ENCODE measurements at places on chromosomes 1 and 21.

DNA sequence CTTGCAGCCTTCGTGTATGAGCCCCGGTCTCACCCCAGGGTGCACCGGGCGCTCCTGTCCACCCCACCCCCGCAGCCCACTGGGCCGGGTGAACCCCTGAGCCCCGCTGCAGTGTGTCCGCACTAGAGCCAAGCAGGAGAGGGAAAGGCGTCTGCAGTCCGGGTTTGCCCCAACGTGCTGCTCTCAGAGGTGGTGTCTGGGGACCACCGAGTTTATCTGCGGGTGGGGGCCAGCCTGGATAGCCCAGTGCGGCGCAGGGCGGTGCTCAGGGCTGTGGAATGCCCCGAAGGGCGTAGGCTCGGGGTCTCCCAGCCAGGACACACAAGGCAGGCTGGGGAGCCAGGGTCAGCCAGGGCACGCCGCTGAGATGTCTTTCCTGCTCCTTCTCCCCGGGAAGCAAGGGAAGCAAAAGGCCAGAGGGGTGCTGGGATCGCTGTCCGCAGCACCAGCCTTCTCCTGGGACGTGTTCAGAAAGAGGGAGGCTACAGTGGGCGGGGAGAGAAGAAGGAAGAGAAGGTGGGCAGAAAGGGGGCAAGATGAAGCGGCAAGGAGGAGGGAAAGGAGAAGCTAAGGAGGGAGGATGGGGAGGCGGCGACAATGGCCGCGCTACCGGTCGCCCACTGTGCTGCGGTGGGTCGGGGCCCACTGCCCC is 56.6 kb downstream of the MAB21L3 start:
- no peak overlapping the region for H3K27ac ChIP-seq
- H3K4me1 ChIP-seq: peaks cover 6% of the 10 kb centered on the region
- DNase-seq: no peak
- H3K27me3 ChIP-seq: no peaks in the 10 kb centered on the region

DNA sequence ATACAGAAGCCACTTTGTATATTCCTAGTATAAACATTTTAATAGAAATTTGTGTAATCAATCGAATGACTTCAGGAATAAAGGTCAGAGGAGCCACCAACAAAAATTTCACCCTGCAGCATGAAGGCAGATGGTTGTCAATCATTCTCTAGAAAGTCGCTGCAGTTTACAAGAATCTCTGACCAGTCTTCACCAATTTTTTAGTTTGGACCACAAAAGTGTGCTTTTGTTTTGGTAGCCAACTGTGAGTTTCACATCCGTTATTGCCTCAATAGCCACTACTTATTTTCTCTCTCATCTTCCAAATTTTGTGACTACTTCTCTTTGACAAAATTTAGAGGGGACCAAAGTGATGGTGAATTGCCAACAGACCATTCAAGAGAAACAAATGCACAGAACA is 1155.6 kb downstream of the AMY1C start:
- H3K27me3 ChIP-seq: no peaks in the 10 kb centered on the region
- DNase-seq: no peak
- H3K36me3 ChIP-seq: no peaks in the 10 kb centered on the region
- H3K27ac ChIP-seq: no peak overlapping the region
- H3K4me3 ChIP-seq: no peak overlapping the region
- no peaks in the 10 kb centered on the region for H3K4me1 ChIP-seq

GRCh38 chr1:103341377-103341880 is 184.1 kb upstream of the RNPC3 start:
- no peak overlapping the region for H3K4me3 ChIP-seq
- no peak overlapping the region for H3K27ac ChIP-seq
- no peaks in the 10 kb centered on the region for H3K27me3 ChIP-seq
- DNase-seq: no peak
- H3K4me1 ChIP-seq: no peaks in the 10 kb centered on the region
- no peaks in the 10 kb centered on the region for H3K36me3 ChIP-seq

GRCh38 chr1:228794173-228794572 is 58.9 kb downstream of the RHOU start:
- no peak overlapping the region for H3K4me3 ChIP-seq
- no peak overlapping the region for H3K27ac ChIP-seq
- H3K4me1 ChIP-seq: no peaks in the 10 kb centered on the region
- H3K27me3 ChIP-seq: no peaks in the 10 kb centered on the region
- no peaks in the 10 kb centered on the region for H3K36me3 ChIP-seq

GRCh38 chr21:34078915-34079314 is 5.5 kb downstream of the MRPS6 start:
- no peak overlapping the region for H3K4me3 ChIP-seq
- H3K36me3 ChIP-seq: no peaks in the 10 kb centered on the region
- peaks cover 7% of the 10 kb centered on the region for H3K4me1 ChIP-seq

- DNase-seq: no peak
- H3K4me3 ChIP-seq: no peak overlapping the region
- no peaks in the 10 kb centered on the region for H3K36me3 ChIP-seq
- no peak overlapping the region for H3K27ac ChIP-seq
Observed at GRCh38 chr21:25369524-25370300, 237.6 kb downstream of the MRPL39 start.

GRCh38 chr1:10617931-10618885 is 143.5 kb downstream of the PEX14 start:
- H3K36me3 ChIP-seq: no peaks in the 10 kb centered on the region
- H3K27me3 ChIP-seq: no peaks in the 10 kb centered on the region
- H3K27ac ChIP-seq: no peak overlapping the region
- no peaks in the 10 kb centered on the region for H3K4me1 ChIP-seq

GRCh38 chr1:9404117-9404914 is 111.6 kb downstream of the SPSB1 start:
- H3K27ac ChIP-seq: no peak overlapping the region
- peaks cover 15% of the 10 kb centered on the region for H3K4me1 ChIP-seq

DNA sequence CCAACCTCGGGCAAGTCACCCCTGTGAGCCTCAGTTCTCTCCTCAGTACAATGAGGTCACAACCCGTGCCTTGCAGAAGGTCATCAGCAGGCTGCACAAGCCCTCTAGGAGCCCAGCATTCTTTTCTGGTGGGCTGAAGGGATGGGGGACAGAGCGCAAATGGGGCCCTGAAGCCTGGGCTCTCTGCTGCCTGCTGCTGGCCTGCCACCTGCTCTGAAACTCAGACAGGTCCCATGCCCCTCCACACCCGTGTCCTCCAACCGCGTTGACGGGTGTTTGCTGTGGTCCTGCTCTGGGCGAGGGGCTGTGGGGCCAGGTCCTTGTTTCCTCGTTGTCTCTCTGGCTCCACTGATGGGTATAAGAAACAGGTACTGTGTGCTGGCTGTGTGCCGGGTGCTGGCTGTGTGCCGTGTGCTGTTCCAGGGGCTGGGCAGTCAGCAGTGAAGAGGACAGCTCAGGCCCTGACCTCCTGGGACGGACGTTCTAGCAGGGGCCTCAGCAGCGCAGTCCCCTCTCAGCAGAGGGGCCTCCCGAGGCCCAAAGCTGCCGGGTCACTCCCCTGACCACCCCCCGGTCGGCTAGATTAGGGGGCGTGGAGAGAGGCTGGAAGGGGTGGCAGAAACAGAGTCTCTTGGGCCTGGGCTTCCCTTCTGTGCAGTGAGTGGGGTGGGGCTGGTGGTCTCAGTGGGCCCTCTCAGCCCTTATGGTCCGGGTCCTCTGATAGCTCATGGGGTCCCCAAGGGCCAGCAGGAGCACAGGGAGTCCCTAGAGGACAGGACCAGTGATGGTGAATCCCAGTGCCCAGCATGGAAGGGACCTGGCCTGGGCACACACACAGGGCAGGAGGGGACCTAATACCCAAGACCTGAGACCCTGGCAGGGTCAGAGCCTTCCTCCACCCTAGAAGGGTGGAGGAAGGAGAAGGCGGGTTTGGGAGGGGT is 42.1 kb downstream of the DMRTB1 start:
- H3K36me3 ChIP-seq: no peaks in the 10 kb centered on the region
- H3K27ac ChIP-seq: no peak overlapping the region
- no peak for DNase-seq
- H3K4me3 ChIP-seq: no peak overlapping the region
- peaks cover 6% of the 10 kb centered on the region for H3K4me1 ChIP-seq
- H3K27me3 ChIP-seq: no peaks in the 10 kb centered on the region

GRCh38 chr21:34336245-34336644 is 27.6 kb upstream of the KCNE2 start:
- no peak overlapping the region for H3K27ac ChIP-seq
- H3K4me3 ChIP-seq: no peak overlapping the region
- DNase-seq: no peak
- no peaks in the 10 kb centered on the region for H3K36me3 ChIP-seq
- H3K4me1 ChIP-seq: no peaks in the 10 kb centered on the region

- no peak overlapping the region for H3K27ac ChIP-seq
- H3K27me3 ChIP-seq: no peaks in the 10 kb centered on the region
- no peaks in the 10 kb centered on the region for H3K4me1 ChIP-seq
- no peaks in the 10 kb centered on the region for H3K36me3 ChIP-seq
Observed at GRCh38 chr21:44890338-44890931, 16.9 kb upstream of the PTTG1IP start.

- H3K36me3 ChIP-seq: peaks cover 3% of the 10 kb centered on the region
- DNase-seq: no peak
- H3K27me3 ChIP-seq: no peaks in the 10 kb centered on the region
- peaks cover 37% of the 10 kb centered on the region for H3K4me1 ChIP-seq
Observed at GRCh38 chr1:2229037-2229864, 1.1 kb downstream of the SKI start.

- H3K27ac ChIP-seq: no peak overlapping the region
- no peaks in the 10 kb centered on the region for H3K27me3 ChIP-seq
- no peak for DNase-seq
- peaks cover 6% of the 10 kb centered on the region for H3K4me1 ChIP-seq
- no peak overlapping the region for H3K4me3 ChIP-seq
Observed at GRCh38 chr1:18999359-18999758, 42.9 kb upstream of the IFFO2 start.

DNA sequence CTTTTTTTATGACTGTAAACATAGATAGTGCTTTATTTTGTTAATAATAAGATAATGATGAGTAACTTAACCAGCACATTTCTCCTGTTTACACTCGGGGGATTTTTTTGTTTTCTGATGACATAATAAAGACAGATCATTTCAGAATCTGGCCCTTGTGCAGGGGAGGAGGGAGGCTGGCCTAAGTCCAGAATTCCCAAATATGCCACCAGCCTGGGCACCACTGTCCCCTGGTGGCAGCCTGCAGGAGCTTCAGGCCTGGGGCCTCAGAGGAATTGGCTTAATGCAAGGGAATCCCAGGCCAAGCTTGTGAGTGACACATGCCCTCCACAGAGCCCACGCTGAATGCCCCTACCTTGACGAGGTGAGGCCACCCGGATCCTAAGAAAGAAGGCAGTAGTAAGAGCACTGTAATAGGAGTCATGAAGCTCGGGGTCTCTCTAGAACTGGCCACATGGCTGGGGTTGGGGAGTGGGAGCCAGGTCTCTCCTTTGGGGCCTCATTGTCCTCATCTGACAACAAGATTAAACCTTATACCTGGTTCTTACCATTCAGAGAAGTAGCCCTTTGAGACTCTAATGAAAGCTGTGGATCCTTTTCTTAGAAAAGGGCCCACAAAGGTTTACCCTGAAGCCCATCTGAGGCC is 24.1 kb downstream of the ETNK2 start:
- H3K4me1 ChIP-seq: peaks cover 21% of the 10 kb centered on the region
- no peaks in the 10 kb centered on the region for H3K27me3 ChIP-seq
- H3K27ac ChIP-seq: no peak overlapping the region
- H3K4me3 ChIP-seq: no peak overlapping the region

- peak overlapping the region; percentile 65 for H3K4me3 ChIP-seq
- no peak for DNase-seq
- peaks cover 5% of the 10 kb centered on the region for H3K4me1 ChIP-seq
- H3K27ac ChIP-seq: no peak overlapping the region
Observed at GRCh38 chr1:6783221-6783620, 2.0 kb upstream of the CAMTA1 start.

DNA sequence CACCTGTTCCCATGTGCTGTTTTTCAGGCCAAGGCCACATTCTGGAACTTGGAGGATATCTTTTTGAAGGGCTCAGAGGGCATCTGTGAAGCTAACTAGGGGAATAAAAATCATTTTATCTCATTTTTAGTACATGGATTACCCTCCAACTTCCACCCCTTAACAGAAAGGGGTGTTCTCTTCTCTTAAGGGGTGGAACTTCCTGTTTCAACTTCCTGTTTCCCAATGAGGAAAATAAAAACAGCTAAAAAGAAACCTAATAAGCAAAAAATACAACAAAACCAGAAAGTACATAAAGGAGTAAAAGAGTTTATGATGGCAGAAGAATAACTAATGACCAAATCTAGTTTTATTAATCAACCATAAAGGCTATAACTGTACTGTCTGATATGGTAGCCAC is 24.8 kb upstream of the SLC22A15 start:
- peaks cover 11% of the 10 kb centered on the region for H3K4me1 ChIP-seq
- no peak overlapping the region for H3K27ac ChIP-seq
- H3K27me3 ChIP-seq: no peaks in the 10 kb centered on the region
- no peaks in the 10 kb centered on the region for H3K36me3 ChIP-seq

GRCh38 chr1:242787968-242788367 is 263.5 kb upstream of the PLD5 start:
- H3K27me3 ChIP-seq: peaks cover 7% of the 10 kb centered on the region
- H3K4me3 ChIP-seq: no peak overlapping the region

DNA sequence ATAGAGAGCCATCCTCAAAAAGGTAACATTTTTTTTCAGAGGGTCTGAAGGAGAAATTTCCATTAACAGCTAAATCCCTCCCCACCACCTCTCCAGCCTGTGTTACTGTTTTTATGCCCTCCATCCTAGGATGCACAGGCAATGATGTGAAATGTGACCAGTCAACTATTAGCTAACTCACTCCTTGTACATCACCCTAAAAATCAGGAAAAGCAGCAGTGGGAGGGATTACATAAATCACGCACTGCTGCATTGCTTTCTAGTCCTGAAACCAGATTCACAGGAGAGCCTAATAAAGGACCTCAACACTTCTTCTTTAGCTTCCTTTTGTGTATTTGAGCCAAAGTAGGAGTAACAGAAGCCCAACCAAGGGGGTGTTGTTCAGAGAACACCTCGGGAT is 66.3 kb downstream of the LMO4 start:
- peaks cover 8% of the 10 kb centered on the region for H3K4me1 ChIP-seq
- H3K27ac ChIP-seq: no peak overlapping the region
- no peaks in the 10 kb centered on the region for H3K27me3 ChIP-seq
- H3K4me3 ChIP-seq: no peak overlapping the region
- no peaks in the 10 kb centered on the region for H3K36me3 ChIP-seq
- no peak for DNase-seq

DNA sequence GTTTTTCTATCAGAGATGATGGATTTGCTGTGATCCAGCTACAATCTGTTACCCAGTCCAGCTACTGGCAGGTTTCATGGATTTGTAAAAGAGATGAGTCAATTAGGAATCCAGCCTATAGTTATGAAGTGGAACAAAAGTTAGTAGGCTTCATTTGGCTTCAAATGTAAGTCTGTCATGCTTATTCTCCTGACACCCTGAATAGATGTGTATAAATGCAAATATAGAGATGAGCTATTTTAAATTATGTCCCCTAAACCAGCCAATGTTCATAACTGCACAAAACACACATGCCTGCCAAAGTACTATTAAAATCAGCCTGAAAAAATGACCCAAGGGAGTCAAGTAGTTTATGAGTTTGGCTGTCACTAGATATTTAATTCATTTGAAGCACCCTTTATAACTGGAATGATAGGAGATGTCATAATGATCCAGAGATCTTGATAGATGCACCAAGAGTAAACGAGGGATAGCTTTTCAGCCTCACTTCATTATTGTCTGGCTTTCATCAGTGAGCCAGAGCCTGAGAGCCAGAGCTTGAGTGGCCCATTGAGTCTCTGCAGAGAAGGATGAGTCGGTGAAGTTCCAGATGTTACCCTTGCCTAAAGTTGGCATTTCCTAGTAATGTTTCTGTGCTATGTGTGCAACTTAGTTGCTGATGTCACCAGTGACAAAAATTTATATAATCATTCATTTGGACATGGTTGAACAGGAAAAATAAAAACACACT is 11.8 kb upstream of the NTMT2 start:
- no peak overlapping the region for H3K27ac ChIP-seq
- no peak for DNase-seq
- no peak overlapping the region for H3K4me3 ChIP-seq
- no peaks in the 10 kb centered on the region for H3K36me3 ChIP-seq
- no peaks in the 10 kb centered on the region for H3K4me1 ChIP-seq

All from HCT116 (cell line).